LHCN-M2 (cell line): ENCODE measurements at places on chromosomes 5 and 9. TPM values are rescaled to one million over a fixed set of nuclear protein-coding genes. Genes with fewer than 3 reads are reported as not detected.

GRCh38 chr5:3325201-3325971 is 270.2 kb upstream of the IRX1 start:
- no peak for DNase-seq

GRCh38 chr5:92599217-92599810 is 981.7 kb downstream of the NR2F1-AS1 start:
- DNase-seq, result peak; percentile 31

The SLC25A2 gene
- 0.17 TPM in 1 of 2 replicates, not detected in the other for total RNA-seq

- DNase-seq, result no peak
Observed at GRCh38 chr9:124281931-124282371, 24.2 kb downstream of the NEK6 start.

- no peak for DNase-seq
Observed at GRCh38 chr5:61463596-61463995, 131.5 kb downstream of the ZSWIM6 start.

The ANKRD18A gene
- 0.19 and 0.34 TPM in 2 replicates for total RNA-seq

- no peak for DNase-seq
Observed at GRCh38 chr5:108822211-108822947, 74.7 kb downstream of the FER start.
